PC-3 (cell line): ENCODE measurements at places on chromosomes 6 and 20. TPM values are rescaled to one million over a fixed set of nuclear protein-coding genes. Genes with fewer than 3 reads are reported as not detected.

DNA sequence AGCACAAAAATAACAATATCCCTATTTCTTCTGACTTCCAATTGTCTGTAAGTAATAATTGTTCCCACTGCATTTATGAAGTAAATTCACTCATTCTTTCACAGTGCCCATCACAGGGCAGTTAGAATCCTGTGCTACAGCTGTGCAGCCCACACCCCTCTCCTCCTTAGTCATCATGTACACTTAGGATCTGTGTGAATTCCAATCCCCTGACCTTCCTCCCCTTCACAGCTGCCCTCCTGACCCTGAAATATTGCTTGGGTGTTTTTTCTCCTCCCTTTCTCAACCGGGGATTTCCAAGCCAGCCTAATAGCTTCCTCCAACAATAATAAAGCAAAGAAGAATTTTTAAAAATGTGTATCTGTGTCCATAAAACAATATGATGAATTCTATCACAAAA is 91.5 kb upstream of the BEND6 start:
- H3K4me1 ChIP-seq: peaks cover 71% of the 10 kb centered on the region
- H3K36me3 ChIP-seq: no peaks in the 10 kb centered on the region
- H3K27ac ChIP-seq: peak overlapping the region; percentile 53
- H3K4me3 ChIP-seq: no peak overlapping the region

DNA sequence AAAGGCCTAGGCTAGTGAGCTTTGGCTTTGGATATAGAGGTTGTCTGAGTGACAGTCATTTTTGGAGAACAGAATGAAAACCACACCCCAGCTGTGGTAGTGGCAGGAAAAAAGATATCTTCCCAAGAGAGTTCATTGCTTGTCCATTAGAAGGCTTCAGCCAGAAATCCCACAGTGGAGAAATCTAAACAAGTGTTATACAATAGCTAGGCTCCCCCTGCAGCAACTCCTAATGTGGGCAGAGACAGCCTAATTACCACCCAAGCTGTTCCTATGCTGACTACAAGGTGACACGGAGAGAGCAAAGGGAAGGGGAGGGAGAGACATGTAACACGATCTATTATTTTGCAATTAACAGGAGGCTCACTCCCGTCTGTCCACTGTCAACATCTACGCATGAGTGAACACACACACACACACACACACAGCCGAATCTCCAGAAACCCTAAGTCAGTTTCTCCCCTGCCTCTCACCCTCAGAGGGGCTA is 147.5 kb upstream of the TCF21 start:
- H3K4me1 ChIP-seq: peaks cover 27% of the 10 kb centered on the region
- H3K36me3 ChIP-seq: no peaks in the 10 kb centered on the region
- no peak for DNase-seq
- no peak overlapping the region for H3K4me3 ChIP-seq
- H3K27me3 ChIP-seq: no peaks in the 10 kb centered on the region
- H3K27ac ChIP-seq: no peak overlapping the region

Gene EGFL8
- 7.9 and 14.9 TPM in 2 replicates for total RNA-seq

DNA sequence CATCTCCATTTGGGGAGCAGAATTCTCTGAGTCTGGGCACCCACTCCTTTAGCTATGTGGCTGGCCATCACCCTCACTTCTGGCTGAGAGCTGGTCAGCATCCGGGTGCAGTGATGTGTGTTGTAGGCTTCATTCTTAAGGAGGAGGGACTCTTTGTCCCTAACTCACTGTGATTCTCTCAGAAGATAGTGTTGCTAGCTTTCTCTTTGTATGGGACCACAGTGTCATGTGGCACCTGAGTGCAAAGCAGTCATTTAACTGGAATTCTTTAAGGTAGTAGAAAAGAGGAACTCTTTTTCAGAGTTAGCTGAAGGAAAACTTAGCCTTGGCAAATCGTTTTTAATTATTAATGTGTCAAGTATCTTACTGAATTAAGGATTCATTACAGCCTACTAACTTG is 165.9 kb downstream of the JARID2 start:
- H3K27me3 ChIP-seq: no peaks in the 10 kb centered on the region
- H3K4me1 ChIP-seq: peaks cover 12% of the 10 kb centered on the region
- no peak for DNase-seq
- no peak overlapping the region for H3K4me3 ChIP-seq

DNA sequence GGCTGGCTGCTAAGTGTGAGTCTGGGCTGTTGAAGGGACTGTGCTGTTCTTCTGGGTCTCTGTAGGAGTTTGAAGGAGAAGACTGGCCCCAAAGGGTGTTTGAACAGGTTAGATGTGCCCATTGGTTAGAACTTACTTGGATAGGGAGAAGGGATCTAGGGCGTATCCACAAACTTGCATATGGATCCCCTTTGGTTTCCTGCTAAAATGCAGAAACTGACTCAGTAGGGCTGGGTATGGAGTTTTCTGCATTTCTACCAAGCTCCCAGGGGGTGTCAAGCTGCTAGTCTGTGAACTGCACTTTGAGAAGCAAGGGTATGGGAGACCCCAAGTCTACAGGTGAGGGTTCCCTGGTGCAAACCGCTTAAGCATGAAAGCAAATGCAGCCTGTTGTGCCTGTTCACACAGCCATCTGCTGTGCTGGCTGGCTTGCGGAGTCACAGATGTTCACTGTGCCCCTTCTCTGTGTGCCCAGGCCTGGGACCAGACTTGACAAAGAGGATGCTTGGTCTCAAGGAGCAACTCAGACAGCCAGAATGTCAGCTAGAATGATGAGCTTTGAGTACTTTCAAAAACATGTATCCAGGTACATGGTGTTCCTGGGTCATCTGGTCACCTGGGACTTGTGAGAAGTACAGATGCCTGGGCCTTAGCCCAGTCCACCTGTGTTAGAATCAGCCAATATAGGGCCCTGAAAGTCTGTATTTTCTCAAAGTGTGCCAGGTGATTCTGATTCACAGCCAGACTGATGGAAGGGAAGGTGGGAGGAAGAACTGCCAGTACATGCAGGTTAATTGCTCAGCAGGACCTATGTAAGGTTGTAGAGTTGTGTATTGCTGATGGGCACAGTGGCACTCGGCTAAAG is 7.4 kb downstream of the PPP1R16B start:
- no peaks in the 10 kb centered on the region for H3K4me1 ChIP-seq
- peaks cover 71% of the 10 kb centered on the region for H3K27me3 ChIP-seq
- no peaks in the 10 kb centered on the region for H3K36me3 ChIP-seq
- no peak for DNase-seq
- H3K27ac ChIP-seq: no peak overlapping the region
- no peak overlapping the region for H3K4me3 ChIP-seq

DNA sequence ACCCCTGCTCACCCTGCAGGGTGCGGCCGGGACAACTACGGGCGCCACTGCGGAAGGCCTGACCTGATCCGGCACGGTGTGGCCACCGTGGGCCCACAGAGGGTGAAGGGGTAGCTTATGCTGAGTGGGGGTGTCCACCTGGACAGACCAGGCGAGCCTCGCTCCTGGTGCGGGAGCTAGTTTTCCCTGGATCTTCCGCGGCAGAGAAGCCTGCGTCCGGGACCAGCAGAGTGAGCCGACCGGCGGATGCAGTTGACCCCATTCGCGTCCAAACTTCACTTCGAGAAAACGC is 38.2 kb downstream of the NCR2 start:
- no peaks in the 10 kb centered on the region; the same call in 1 of the 2 replicates for H3K36me3 ChIP-seq
- peaks cover 5% of the 10 kb centered on the region; the same call in 1 of the 2 replicates for H3K4me1 ChIP-seq
- no peak overlapping the region for H3K27ac ChIP-seq
- H3K27me3 ChIP-seq: peaks cover 64% of the 10 kb centered on the region

GRCh38 chr6:43873806-43874714 is 104.0 kb downstream of the VEGFA start:
- H3K36me3 ChIP-seq: no peaks in the 10 kb centered on the region
- peaks cover 13% of the 10 kb centered on the region for H3K4me1 ChIP-seq
- H3K27ac ChIP-seq: no peak overlapping the region
- no peaks in the 10 kb centered on the region for H3K27me3 ChIP-seq
- H3K4me3 ChIP-seq: no peak overlapping the region

Gene ENPP5
- 0.04 TPM in 1 of 2 replicates, not detected in the other for total RNA-seq

Gene DCDC2
- total RNA-seq: 0.11 TPM in 1 of 2 replicates, not detected in the other

DNA sequence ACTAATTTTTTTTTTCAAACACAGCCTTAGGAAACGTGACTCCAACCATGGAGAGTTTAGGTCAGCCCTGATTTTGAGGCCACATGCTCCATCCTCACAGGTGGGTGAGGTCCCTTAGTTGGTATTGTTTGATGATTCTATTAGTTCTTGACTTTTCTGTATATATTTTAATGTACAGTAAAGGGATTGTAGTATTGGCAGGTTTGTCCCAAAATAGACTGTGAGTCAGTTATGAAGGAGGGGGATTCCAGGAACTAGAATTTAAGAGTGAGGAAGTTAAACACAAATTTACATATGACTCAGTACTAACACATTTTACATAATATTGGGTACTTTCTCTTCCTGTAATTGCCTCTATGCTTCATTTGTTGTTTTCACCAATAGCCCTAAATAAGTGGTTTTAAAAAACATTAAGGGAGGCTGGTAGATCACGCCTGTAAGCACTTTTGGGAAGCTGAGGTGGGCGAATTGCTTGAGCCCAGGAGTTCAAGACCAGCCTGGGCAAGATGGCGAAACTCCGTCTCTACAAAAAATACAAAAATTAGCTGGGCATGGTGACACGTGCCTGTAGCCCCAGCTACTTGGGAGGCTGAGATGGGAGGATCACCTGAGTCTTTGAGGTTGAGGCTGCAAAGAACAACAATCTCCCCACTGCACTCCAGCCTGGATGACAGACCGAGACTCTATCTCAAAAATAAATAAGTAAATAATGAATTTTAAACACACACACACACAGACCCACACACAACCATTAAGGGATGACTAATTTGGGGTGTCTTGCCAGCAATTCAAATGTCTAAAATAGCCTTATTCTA is 81.8 kb downstream of the SGK1 start:
- H3K4me3 ChIP-seq: no peak overlapping the region
- H3K36me3 ChIP-seq: no peaks in the 10 kb centered on the region

- H3K4me1 ChIP-seq: peaks cover 13% of the 10 kb centered on the region
- no peak for DNase-seq
- H3K36me3 ChIP-seq: no peaks in the 10 kb centered on the region
These were observed 115.9 kb upstream of the RPS6KA2 start for GRCh38 chr6:166742981-166743380.

Gene DSP
- total RNA-seq: 54.7 and 71.6 TPM in 2 replicates

DNA sequence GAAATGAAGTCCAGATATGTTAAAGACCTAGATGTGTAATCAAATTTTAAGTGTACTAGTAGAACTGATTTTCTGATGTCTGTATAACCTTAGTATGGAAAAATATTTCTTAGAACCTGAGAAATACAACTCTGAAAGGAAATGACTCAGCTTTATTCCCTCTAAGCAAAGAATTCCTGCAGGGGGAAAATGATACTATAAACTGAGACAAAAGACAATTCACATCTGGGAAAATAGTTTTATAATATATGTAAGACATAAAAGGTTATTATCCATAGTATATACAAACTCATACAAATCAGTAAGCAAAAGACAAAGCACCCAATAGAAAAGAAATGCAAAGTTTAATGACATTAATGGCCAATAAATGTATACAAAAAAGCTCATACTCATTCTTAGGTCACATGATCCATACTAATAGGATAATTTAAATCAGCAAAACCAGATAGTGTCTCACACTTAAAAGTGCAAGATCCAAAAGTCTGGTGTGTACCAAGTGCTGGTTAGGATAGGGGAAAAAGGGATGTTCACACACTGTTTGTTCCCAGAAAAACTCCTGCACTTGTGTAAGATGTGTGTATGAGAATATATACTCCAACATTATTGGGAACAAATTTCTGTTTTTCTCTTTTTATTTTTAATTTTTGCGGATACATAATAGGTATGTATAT is 22.6 kb downstream of the RNF217 start:
- peaks cover 29% of the 10 kb centered on the region for H3K4me1 ChIP-seq
- peak overlapping the region; percentile 79 for H3K27ac ChIP-seq
- no peaks in the 10 kb centered on the region for H3K36me3 ChIP-seq
- no peak overlapping the region for H3K4me3 ChIP-seq
- H3K27me3 ChIP-seq: no peaks in the 10 kb centered on the region

DNA sequence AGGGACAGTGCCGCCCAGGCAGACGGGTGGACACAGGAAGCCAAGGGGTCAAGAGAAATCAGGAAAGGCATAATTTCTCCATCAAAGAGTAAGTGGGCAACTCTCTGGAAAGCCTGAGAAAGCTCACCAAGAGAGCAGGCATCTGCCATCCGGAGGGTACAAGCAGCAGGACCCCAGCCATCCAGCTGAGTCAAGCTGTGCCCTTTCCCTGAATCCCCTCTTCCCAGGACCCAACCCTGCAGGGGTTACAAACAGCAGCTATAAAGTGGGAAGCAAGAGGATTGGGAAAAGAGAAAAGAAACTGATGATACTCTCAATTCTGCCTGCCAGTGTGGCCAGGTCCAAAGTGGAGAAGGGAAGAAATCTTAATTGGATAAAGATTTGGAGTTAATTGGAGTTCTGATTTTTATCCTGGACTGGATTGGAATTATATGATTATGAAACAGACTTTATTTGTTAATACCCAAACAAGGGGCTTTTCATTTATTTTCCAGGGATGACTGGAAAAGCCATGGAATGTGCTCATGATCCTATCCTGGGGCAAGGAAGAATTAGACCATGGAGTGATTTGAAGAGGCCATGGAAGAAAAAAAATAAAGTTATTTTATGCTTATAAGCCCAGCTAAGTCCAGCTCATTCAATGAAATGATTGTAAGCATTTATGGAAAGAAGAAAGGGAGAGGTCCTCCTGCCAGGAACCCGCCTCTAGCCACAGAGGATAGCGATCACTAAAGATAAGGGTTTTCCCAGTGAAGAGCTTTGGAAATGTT is 34.9 kb downstream of the NHLRC1 start:
- H3K4me1 ChIP-seq: no peaks in the 10 kb centered on the region
- DNase-seq: no peak
- no peak overlapping the region for H3K4me3 ChIP-seq
- H3K27ac ChIP-seq: no peak overlapping the region
- no peaks in the 10 kb centered on the region for H3K36me3 ChIP-seq
